Endothelial cell (in vitro differentiated cells): ENCODE measurements at places on chromosomes 4 and X.
A peak's percentile ranks its signal among the peaks of the same experiment; 100 is the strongest.

GRCh38 chr4:78529569-78530209 is 21.9 kb upstream of the ANXA3 start:
- DNase-seq: no peak

- no peak for DNase-seq
Measured at GRCh38 chrX:46576458-46576857, 2.9 kb downstream of the CHST7 start.

GRCh38 chr4:98557194-98557892 is 101.1 kb downstream of the TSPAN5 start:
- DNase-seq: no peak

GRCh38 chr4:121648516-121648915 is 48.3 kb downstream of the ANXA5 start:
- DNase-seq: no peak

DNA sequence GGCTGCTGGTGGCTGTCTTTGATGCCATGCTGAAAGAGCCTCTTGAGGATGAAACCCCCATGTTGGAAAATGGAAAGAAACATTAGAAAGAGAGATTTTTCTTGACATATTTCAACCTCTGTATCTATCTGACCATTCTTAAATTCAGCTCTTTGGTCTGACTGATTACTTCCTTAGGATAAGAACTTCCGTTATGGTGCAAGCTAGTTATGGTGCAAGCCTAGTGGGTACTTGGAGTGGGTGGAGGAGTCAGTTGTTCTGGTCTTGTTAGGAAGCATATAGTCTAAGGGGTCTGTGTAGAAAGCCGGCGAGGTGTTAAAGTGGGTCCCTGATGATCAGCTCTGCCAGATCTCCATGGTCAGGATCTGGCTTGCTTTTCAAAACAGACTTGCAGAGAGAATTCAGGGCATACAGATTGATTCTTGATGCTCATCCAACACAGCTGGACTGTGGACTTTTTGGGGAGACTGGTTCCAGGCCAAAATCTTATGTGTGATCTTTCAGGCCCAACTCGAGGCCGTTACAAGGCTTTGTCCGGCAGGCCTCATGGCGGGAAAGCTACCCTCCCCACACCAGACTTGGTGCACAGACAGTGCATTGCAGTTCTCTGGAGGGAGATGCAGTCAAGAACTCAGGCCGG is 82.8 kb upstream of the BOD1L1 start:
- DNase-seq: no peak

DNA sequence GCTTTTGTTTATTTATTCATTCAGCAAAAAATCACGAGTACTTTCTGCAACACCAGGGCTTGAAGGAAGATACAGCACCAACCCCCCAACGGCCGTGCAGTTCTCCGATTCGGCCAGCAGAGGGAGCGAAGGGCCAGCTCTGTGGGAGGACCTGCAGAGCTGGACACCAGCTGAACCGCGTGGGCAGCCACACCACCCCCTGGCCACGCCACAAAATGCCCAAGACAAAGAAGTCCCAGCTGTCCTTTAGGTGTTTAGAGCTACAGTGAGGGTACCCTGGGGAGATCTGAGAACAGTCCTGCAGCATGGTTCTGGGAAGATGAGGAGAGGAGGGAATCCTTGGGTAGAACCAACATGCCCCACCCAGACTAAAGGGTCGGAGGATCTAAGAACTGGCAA is 83.1 kb downstream of the RELL1 start:
- peak; percentile 87 for DNase-seq

DNA sequence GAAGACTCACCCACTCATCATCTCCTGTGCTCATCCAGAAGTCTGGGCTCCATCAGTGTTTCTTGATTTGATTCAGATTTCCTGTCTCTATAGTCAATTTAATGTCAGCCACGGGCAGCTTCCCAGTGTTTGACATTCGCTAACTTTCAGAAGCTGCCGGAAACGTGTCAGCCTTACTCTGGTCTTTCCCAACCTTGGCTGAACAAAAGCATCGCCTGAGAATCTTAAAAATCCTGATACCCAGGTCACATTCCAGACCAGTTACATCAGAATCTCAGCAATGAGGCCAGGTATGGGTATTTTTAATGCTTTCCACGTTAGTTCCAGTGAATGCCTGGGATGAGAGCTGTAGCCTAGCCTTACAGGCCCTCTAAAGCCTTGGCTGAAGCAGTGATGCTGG is 233.8 kb downstream of the FRMPD4 start:
- DNase-seq: no peak

DNA sequence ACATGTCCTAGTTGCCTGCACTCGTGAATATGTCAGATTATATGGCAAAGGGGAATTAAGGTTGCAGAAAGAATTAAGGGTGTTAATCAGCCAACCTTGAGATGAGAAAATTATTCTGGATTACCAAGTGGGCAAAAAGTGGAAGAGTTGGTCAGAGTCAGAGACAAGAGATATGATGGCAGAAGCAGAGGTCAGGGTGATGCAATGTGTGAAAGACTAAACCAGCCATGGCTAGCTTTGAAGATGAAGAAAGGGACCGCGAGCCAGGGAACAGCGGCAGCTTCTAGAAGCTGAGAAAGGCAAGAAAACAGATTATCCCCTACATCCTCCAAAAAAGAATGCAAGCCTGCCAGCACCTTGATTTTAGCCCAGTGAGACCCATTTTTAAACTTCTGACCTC is 385.6 kb downstream of the HNRNPD start:
- no peak for DNase-seq

GRCh38 chr4:87657525-87657924 is 7.4 kb downstream of the DMP1 start:
- no peak for DNase-seq

DNA sequence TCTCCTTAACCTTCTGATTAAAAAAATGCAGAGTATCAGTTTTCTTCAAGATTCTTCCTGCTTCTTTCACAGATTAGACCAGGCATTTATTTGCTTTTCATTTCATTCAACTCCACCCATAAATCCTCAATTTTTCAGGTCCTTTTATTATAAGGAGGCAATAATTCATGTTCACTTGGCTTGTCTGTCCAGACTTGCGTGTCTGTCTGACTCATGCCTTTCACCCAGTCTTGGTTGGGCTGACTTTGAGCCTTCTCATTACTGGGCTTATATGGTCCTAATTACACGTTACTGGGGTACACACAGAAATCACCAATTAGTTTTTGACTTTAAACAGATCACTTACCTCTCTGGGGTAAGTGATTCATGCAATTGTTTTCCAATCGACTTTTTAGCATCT is 48.8 kb upstream of the GALNT7 start:
- DNase-seq: no peak

- no peak for DNase-seq
Measured at GRCh38 chr4:161186012-161186411, 977.8 kb downstream of the FSTL5 start.

DNA sequence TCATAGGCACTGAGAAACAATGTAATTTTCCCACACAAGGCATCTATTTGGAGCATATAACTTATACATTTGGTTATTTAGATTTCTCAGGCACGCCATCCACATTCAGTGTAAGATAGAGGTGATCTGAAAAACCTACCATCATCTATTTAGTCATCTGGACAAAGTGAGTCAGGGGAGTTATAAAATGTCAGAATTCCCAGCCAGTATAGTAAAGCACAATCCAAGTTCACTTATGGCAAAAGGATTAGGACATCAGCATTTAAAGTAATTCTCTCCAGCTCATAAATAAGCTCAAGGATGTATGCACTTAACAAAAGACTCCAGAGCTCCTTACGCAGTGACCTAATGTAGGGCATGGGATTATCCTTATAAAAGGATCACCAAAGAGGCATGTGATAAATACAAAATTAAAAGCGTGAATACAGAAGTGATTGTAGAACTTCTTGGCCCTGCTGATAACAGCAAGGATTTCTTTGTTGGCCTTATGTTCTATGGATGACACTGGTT is 65.3 kb upstream of the DCLK2 start:
- no peak for DNase-seq

GRCh38 chr4:57363346-57363745 is 253.2 kb upstream of the IGFBP7 start:
- DNase-seq: no peak

- DNase-seq: no peak
Measured at GRCh38 chr4:142358656-142359055, 487.4 kb downstream of the INPP4B start.

DNA sequence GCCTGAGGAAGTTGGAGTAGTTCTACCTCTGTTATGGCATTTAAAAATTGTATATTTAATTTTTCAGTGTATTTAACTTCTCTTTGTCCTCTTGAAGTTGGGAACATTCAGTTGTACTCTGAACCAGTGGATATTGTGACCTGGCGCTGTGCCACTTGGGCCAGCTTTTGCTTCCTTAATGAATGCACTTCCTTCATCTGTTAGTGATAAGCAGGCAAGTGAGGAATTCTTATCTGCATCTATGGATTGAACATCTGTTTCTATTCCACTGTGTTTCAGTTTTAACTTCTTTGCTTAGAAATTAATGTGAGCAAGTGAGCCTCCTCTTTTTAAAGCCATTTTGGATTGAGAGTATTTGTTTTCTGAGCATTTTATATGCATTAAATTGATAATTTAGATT is 128.3 kb downstream of the UCHL1 start:
- peak; percentile 35 for DNase-seq

DNA sequence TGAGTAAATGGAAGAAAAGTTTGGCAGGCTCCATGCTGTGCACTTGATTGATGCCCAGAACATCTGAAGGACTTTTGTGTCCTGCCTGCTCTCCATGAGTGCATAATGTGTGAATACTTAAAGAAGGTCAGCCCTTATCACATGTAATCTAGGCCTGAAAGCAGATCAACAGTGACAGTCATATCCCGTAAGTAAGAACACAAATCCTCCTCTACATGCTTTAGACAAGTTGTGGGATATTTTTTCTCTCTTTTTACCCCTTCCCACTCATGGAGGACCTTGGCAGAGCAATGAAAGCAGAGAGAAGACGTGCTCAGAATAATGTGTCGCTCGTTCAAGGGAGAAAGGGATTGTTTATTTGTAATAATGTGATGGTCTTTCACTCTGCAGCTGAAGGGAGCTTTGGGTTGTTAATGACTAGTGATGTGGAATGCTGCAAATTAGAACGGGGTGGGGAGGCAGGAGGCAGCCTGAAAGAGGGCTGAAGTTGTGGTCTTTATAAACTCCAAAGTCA is 286.6 kb downstream of the BMPR1B start:
- no peak for DNase-seq

DNA sequence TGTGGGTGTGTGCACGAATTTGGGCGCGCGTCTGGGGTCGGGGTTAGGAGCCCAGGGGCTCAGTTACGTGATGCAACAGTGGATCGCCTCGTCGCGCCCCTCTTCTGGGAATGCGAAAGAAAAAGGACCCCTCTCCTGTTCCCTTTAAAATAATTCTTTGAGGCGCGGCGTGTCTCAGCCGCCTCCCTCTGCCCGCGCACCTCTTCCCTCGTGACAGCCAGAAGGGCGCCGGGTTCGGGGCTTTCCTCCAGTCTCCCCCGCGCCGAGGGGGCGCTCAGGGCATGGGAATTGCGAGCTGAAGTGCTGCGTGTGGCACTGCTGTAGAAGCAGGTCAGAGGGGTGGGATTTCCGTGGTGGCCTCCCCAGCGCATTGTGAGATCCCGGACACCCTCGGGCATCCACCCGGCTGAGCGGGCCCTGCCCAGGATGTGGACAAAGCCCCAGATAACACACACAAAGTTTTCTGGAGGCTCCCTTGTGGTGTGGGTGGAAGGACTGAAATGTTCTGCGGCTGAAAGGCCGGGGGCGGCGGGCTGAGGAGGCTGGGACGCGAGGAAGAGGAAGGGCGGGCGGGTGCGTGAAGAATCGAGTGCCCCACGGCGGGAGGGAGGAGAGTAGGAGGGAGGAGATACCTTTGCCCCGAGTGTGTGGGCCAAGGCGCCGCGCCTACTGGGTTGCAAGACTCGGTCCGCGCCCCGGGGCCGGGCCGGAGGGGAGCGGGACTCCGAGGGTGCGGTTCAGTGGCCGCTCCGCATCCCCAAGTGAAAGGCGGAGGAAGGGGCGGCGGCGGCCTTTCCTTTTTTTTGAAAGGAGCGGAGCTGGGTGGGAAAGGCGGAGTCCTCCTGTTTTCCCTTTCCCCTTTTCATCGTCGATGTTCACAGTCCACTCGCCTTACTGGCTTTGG is 752 bp downstream of the SEPTIN11 start:
- peak; percentile 55 for DNase-seq

- no peak for DNase-seq
Measured at GRCh38 chr4:67885762-67886161, 2.0 kb upstream of the TMPRSS11D start.

GRCh38 chr4:74038086-74038424 is 434 bp downstream of the CXCL3 start:
- peak; percentile 7 for DNase-seq

GRCh38 chr4:25842229-25842845 is 20.5 kb downstream of the SEL1L3 start:
- DNase-seq: no peak

GRCh38 chr4:57095245-57095644 is 14.9 kb downstream of the IGFBP7 start:
- DNase-seq: no peak

DNA sequence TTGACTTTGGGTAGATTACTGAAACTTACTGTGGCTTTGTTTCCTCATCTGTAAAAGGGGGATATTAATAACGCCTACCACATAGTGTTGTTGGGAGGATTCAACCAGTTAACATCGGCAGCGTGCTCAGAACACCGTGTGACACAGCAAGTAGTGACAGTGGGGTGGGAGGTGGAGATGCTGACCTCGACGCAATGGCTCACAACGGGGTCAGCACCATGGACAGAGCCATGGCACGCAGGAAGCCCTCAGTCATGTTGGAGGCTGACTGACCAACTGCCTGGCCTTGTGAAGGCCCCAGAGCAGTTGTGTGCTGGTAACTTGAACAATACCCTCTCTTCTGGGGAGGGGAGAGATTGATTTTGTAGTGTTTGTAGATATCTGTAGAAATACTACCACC is 93.2 kb downstream of the WFS1 start:
- DNase-seq: peak; percentile 71

GRCh38 chr4:119059221-119059620 is 76.4 kb upstream of the MYOZ2 start:
- no peak for DNase-seq

GRCh38 chrX:74343343-74344279 is 39.6 kb downstream of the ZCCHC13 start:
- DNase-seq: peak; percentile 58

DNA sequence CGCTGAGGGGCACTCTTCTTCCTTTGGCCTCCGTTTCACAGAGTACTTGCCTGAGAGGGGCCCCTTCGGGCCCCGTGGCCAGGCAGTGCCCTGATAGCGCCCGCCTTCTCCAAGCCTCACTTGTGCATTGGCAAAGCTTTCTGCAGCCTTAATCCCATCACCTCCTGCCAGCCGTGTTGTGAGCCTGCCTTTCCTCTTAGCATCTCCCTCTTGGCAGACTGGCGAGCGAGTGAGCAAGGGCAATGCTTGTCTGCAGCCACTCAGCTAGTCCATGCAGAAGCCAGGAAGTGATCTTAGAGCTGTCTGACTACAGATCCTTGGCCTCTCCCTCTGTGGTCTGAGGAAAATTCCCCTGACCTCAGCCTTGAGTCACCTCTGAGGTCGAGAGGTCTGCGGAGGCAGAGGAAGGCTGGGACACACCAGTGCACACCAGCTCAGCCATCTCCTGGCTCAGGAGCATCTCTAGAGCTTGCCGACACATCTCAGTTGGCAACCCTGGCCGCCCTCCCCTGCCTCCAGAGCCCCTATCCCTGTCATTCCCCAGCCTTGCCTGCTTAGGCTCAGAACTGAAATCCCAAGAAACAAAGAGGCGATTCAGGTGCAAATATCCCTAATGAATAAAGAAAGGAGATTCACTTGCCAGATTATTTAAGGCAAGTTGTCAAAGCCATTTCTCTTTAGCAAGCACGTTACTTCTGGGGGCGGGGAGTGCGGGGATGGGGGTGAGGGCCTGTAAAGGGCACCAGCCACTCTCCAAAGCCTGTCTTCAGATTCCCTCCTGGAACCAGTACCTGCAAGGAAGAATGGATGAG is 143.5 kb upstream of the MAMLD1 start:
- no peak for DNase-seq
